Spinal cord (tissue), 10 donors: ENCODE measurements at places on chromosomes 12 and 14. TPM values are rescaled to one million over a fixed set of nuclear protein-coding genes. Genes with fewer than 3 reads are reported as not detected.

GRCh38 chr12:84072961-84073360, 839.6 kb downstream of the SLC6A15 start:
- DNase-seq: no peak

DNA sequence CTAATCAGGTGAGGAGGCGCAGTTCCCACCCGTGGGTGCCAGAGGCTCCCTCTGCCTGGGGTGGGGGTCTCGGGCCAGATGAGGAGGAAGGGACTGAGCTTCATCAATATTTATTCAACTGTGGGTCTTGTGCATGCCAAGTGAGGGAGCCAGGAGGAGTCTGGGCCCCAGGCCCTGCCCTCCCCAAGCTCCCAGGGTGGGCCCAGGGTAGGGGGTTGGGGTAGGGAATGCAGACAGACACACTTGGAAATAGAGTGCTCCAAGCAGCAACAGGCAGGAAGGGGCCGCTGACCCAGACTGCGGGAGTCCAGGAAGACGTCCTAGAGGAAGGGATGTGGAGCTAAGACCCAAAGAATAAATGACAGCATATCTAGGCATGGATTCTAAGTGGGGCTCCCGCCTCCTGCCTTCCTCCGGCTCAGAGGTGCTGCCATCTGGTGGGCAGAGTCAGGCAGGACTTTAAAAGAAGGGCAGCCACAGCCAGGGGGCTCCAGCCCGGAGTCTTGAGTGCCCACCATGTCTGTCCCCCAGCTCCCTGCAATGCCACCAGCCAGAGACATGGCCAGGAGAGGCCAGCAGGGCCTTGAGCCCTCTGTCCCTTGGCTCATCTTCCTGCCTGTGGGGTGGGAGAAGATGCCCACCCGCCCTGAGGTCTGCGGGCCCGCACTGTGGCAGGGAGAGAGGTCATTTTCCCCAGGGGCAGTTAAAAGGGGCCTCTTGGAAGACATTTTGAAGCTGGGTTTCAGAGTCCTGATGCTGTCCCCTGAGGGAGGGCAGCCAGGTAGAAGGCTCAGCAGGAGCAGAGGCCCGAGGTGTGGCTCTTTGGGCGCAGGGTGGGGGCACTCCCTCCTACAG, 70.1 kb downstream of the PHETA1 start:
- peak; percentile 94 for DNase-seq

DNA sequence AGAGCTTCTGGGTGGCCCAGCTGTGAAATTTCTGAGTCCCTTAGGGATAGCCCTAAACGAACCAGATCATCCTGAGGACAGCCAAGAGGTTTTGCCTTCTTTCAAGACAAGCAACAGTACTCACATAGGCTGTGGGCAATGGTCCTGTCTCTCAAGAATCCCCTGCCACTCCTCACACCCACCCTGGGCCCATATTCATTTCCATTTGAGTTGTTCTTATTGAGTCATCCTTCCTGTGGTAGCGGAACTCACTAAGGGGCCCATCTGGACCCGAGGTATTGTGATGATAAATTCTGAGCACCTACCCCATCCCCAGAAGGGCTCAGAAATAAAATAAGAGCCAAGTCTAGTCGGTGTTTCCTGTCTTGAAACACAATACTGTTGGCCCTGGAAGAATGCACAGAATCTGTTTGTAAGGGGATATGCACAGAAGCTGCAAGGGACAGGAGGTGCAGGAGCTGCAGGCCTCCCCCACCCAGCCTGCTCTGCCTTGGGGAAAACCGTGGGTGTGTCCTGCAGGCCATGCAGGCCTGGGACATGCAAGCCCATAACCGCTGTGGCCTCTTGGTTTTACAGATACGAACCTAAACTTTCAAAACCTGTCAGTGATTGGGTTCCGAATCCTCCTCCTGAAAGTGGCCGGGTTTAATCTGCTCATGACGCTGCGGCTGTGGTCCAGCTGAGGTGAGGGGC, 38.9 kb downstream of the DAD1 start:
- DNase-seq: no peak

- DNase-seq: peak; percentile 91
Observed at GRCh38 chr12:112409064-112409905, at the start of gene RPL6. RPL6 (minus strand) TSS chr12:112409605; CDS start chr12:112408656, 949 bp downstream.

- DNase-seq: no peak
Observed at GRCh38 chr12:50004696-50005095, 20.6 kb downstream of the RACGAP1 start.

DNA sequence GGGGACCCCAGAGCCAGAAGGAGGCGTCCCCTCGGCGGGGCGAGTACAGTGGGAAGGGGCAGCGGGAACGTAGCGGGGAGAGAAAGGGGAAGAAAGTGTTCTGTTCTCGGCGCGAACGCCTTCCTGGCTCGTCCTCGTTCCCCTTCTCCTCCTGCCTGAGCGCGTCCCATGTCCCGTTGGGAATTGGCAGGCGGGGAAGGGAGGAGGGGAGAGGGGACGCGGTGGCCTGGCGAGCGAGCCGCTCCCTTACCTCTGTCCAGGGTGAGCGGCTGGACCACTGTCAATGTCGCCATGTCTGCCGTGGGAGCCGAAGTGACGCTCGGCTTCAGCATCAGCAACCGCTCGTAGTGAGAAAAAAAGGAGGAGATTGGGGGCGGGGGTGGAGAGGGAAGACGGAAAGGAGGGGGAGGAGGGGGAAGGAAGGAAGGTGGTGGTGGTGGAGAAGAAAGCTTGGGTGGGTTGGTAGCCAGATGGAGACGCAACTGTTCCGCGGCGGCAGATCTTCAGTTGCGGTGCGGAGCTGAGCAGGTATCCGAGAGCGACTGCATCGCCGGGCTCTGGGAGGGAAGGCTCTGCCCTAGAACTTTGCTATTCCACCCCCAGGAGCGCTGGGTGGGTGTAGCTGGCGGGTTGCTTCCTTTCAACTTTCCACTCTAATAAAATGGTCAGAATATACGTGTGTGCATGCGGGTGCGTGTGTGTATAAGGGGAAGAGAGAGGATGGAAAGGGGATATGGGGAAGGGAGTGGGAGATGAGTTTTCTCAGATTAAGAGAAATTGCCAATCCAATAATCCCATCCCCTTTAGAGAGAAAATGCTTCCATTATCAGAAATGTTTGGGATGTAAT, at the start of gene LIN7A:
Gene LIN7A (minus strand): TSS at position 544 of the 848 bp plus-strand sequence. CDS start 212 bp downstream, at position 332.
- DNase-seq: peak; percentile 61

GRCh38 chr12:32089586-32089985, 17.1 kb upstream of the BICD1 start:
- no peak for DNase-seq

DNA sequence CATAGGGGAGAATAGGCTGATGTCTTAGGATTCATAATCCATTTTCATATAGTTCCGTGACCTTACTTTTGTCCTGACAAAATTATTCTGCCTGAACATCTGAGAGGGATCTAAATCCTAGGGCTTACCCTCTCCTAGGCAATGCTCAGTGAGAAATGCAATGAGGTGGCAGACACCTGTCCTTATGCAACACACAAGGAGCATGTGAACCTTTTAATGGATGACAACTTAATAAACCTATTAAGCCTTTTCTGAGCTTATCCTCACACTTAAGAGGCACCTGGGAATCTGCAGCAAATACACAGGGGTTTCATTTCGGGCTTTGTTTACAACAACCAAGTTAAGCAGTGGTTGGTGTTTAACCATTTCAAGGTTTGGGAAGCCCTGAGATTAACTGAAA, 24.6 kb downstream of the SINHCAF start:
- DNase-seq: no peak

DNA sequence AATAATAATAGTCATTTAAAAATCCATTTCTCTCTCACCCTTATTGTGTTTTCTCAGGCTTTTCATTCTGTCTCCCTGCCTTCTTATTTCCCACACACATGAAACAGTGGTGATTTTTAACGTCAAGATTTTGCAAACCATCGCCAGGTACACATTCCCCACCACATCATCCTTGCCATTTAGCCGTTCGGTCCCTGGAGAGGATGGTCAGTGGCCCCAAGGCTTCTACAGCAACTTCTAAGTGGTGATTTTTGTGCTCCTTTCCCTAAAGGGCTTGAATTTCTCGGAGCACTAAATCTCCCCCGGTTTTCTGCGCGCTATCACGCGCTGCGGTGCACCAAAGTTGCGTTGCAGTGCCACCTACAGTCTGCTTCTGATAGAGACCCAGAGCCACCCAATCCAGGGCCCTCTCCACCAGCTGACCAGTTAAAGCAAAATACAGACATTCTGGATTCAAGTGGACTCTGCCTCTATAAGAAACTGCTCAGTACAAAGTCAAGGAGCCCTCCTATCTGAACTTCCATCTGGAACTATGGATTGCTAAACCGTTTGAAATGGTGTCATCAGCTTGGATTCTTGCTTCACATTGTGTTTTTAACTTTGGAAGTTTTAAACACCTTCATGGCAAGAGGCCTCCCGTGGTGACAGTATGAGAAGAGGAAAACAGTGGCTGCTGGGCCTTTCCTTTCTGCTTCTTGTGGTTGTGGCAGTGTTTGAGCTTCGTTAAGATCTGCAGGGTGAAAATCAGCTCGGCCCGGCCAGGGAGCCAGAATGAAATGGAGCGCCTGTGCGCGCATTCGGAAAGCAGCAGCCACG, 234.0 kb downstream of the SPTSSA start:
- DNase-seq: peak; percentile 66

Gene RAB21
- 51.7 TPM for total RNA-seq
